CD4-positive, alpha-beta T cell treated with Interleukin-17A for 4 hours (primary cell): ENCODE measurements at places on chromosomes 2 and 18.

GRCh38 chr18:13433685-13434084, 215.1 kb downstream of the LDLRAD4 start:
- no peak for DNase-seq

- DNase-seq = no peak
These were observed 22.9 kb upstream of the FSHR start for GRCh38 chr2:49177194-49177593.

DNA sequence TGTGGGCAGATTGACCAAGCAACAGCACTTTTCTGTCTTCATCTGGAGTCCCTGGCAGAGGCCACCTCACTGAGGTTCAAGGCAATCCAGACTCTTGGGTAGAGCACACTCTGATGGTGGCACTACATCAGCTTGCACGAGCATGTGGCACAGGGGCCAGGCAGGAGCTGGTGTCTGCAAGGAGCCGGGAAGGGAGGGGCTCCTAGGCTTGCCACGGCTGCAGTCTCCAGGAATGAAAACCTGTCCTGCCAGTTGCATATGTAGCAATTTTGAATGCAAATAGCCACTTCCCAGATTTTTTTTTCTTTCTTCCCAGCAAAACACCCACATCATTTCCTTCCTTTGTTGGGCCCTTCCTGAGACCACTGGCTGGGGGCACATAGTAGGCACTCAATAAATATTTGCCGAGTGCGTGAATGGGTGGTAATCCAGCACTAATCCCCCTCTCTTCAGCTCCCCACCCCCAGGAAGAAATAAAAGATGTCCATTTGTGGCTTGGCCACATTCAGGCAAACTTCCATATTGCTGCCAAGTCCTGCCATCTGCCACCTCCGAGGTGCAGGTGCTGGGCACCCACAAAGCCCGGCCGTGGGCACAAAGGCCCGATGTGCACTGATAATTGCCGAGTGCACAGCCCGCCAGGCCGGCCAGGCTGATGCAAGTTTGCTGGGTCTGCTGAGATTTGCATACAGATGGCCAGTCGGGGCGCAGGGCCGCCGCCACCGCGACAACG, 72.4 kb downstream of the MYCN start:
- no peak for DNase-seq

- no peak for DNase-seq
These were observed 260.9 kb upstream of the CWC22 start for GRCh38 chr2:180268006-180268405.

DNA sequence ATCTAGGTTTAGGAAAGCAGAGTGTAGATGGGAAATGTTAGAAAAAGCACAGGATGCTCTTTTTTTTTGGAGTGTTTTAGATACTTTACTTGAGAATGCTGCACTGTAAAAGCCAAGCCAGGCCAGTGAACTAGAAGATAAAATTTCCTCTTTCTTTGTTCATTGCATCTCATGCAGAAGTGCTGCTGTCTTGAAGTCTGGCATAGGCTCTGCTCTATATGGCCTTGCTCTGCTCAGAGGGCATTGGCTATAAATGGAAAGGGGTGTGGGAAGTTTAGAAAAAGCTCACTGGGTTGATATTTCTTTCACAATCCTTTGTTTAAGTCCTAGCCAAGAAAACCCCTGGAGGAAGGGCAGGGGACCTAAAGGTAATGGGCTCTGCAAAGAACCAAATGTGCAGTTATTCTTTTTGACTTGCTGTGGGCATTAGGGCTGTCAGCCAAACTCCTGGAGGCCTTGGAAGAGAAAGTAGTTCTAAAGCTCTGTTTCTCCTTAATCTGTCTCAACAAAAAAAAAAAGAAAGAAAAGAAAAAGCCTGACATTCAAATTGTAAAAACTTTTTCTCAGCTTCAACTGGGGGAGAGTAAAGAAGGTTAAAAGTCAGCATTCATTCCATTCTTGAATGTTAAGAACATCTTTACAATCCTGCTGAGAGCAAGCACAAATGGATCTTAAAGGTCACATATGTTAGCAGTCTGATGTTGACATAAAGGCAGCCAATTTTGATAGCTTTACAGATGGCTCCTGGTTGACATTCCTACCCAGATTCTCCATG, 338.3 kb downstream of the GULP1 start:
- DNase-seq = no peak
